CD4-positive, alpha-beta T cell treated with Interleukin-6 at 100 ng/mL for 8 hours (primary cell): ENCODE measurements at places on chromosomes 12 and 14.
A peak's percentile ranks its signal among the peaks of the same experiment; 100 is the strongest.

DNA sequence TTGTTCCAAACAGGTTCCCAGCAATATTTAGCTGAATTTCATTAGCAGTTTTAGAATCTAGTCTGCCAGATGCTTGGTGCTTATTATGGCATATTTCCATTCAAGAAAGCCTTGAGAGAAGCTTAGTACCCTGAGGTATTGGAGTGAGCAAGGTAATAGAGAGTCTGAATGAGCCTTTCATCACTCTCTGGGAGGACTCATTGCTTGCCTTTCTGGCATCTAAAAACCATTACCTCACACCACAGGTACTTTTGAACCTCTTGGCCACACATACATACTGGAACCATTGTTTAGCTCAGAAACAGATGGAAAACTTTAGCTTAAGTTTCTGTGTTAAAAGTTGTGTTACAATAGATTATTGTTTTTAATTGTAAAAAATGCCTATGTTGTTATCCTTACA is 27.4 kb upstream of the KCNH3 start:
- no peak for DNase-seq

GRCh38 chr12:116161588-116161987 is 115.9 kb downstream of the MED13L start:
- DNase-seq = no peak

GRCh38 chr12:26987634-26988424 is 26.4 kb downstream of the TM7SF3 start:
- no peak for DNase-seq

DNA sequence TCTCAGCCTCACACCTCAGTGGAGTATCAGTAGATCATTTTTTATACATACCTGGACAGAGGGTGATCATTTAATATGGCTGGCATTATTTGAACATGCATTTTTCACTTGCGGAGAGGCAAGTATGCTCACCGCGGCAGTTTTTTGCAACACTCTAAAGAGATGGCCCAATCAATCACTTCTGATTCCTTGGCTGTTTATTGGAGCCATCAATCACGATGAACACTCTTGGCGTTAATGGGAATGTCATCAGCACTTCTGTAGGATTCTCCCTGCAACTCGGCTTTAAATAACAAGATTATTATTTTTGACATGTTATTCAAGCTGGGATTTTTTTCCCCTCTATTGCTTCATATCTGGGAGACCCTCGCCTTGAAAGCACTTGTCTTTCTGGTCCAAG is 46.9 kb upstream of the SLC24A4 start:
- DNase-seq = no peak

- DNase-seq = no peak
Observed at GRCh38 chr12:53061404-53062010, 11.6 kb downstream of the TNS2 start.

GRCh38 chr14:93536945-93537344 is 106.2 kb downstream of the UNC79 start:
- DNase-seq = no peak

GRCh38 chr12:117060246-117060928 is 38.8 kb downstream of the TESC start:
- no peak for DNase-seq

- DNase-seq = no peak
Observed at GRCh38 chr12:49667325-49668090, 39.7 kb downstream of the FMNL3 start.

DNA sequence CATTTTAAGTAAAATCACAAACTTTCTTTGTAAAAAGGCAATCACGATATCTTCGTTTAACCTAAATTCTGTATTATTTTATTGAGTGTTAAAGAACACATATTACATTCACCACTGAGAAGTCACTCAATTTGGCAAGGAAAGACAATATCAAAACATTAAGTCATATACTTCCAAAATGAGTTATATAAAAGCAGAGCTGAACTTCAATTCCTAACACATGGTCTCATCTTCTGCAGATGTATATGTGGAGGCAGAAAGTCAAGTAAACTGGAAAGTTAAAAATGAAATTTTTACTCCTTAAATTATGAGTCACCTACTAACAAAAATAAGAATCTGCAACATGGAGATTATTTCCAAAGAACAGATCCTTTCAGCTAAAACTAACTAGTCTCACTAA is 28.7 kb downstream of the BMAL2 start:
- no peak for DNase-seq

DNA sequence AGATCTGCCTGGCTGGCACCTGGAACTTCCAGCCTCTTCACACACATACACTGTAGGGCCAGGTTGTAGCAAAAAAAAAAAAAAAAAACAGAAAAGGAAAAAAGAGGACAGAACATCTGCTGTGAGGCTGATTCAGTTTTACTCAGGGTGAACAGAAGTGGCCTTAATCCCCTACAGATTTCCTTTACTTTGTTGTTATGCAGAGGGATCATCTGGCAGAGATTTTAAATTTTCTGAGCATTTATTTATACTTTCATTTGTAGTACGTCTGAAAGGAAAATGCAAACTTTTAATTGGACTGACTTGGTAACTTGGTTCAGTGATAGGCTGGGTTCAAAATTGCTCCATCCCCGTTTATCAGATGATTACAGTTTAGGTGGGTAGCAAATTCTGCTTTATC is 50.8 kb upstream of the PRICKLE1 start:
- DNase-seq = no peak

DNA sequence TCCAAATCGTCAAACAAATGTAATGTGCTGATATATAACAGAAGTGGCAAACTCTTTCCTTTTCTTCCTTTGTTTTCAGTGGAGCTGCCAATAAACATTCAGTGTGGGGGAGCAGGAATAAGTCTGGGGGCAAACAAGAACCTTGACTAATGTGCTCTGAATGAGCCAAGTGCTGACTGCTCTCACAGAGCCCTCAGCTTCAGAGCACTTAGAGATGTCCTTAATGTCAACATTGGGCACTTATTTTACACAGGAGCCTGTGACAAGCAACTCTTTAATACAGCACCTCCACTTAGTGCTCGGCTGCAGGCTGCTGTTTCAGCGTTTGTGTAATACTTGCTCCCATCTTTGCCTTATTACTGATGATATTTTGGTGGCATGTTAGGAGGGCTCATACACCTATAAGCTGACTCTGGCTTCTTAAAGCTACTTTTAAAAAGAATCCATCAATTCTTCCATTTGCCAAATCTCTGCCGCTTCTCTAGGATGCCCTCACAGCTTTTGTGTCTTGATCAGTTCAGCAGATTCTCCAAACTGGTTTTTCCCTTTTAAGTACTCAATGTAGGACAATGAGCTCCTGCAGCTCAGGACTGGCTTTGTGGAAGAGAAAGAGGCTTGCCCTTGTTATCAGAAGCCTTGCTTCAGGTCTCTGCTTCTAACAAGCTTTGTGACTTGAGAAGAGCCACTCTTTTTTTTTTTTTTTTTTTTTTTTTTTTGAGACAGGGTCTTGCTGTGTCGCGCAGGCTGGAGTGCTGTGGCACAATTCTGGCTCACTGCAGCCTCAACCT is 206.6 kb downstream of the MON2 start:
- no peak for DNase-seq

DNA sequence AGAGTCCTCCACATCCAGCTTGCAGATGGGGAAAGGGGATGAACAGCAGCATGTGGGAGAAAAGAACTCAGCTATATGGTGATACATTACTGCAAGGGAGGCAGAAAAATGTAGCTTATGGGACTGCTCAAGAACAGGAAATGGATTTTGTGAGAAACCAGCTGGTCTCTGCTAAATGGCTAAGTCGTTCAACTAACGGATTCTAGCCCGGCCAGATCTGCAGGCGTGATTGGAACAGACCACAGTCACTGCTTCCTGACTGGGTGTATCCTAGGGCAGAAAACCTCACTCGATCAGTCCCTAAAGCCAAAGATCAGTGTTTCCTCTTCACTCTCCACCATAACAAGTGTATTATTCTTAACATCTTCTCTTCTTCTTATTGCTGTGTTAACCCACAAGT is 8.1 kb upstream of the PTGDR start:
- DNase-seq = no peak

DNA sequence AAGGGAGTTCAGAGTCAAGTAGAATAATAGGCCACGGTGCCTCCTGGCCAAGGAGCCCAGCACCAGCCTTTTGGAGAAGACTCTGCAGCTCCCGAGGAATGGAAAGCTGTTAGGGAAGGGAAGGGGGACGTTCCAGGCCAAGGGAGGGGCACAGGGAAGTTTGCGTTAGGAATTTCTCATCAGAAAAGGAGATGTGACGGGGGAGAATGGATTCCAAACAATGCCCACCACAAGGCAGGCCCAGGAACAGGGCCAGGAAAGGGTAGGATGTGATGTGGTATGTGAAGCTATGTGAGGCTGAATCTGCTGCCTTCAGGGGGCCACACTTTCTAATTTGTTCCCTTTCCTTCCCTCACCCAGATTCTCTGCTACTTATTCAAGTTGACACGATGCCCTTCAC is 46.0 kb downstream of the DGLUCY start:
- no peak for DNase-seq

DNA sequence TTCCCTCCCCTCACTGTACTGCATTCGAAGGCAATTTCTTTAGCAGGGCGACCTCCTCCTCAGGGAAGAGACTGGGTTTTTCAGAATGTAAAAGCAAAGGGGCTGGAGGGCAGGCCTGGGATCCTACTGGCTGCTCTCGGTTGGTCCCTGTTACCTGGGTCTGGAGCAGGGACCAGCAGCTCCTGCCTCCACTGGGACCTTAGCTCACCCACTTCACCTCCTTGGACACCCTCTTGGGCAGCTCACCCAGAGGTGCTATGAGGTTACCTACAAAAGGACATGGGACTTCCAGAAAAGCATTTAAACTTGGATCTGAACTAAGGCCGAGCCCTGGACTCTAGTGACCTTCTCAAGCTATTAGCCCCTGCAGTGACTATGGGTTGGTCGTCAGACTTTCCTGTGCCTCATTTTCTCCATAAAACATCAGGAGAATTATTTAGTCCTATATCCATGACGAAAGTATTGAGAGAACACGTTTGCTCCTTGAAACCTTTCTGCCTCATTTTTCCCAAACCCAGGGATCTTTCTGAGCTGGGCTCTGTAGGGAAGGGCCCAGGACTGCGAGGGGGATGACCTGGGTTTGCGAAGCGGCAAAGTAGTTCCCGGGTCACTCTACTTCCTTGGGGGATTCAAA is 65.0 kb downstream of the FBXL14 start:
- DNase-seq = no peak

DNA sequence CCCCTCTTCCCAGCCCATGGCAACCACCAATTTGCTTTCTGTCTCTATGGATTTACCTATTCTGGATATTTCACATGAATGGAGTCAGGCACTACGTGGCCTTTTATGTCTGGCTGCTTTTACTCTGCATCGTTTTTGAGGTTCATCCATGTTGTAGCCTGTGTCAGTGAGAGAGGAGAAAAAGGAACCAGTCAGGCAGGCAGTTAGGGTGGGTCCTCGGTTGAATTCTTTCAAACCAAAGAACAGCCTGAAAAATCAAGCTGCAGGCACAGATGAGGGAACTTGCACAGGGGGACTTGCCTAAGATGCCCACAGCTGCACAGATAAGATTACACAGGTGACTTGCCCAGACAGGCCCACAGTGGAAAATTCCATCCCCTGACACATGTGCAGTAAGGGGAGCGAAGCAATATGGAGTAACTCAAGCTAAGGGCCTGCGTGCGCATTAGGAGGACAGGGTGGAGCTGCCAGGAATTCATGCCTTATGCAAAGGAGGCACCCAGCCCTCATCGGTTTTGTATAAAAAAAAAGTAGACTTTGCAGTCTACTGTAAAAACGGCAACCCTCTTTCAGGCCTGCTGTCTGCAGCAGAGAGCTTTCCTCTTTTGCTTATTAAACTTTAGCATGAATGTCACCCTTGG is 152.4 kb upstream of the RFLNA start:
- DNase-seq = no peak

- DNase-seq = no peak
Observed at GRCh38 chr14:31902002-31902401, 175.1 kb upstream of the ARHGAP5 start.

DNA sequence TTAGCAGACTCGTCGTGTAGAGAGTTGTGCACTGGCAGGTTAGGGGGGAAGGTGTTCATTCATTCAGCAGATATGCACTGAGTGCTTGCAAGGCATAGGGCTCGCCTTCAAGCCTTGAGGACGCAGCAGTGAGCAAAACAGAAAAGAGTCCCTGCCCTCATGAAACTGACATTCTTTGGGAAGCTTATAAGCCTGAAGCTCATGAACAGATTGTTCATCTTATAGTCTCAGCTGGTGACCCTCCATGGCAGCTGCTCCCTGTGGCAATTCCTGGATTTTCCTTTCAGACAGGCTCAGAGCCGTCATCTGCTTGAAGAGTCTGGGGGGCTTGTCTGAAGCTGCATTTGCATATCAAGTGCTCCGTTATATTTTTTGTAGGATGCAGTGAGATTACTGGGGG is 148.4 kb downstream of the PRKCH start:
- DNase-seq = no peak

DNA sequence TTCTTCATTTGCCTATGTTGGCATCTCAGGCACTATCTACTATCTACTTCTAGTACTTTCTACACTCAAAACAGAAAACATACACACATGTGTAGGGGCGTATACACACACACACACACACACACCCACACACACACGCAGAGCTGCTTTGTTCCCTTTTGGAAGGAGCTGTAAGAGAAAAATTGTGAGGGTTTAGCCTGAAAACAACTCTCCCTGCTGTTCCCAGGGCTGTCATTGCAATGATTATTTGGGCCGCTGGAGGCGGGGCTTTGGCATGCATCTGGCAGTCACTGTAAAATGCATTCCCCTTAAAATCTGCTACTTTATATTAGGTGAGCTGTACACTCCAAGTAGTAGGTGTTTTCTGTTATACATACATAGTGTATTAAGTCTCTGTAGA is 29.1 kb upstream of the SLC38A2 start:
- no peak for DNase-seq

- DNase-seq = no peak
Observed at GRCh38 chr12:92070864-92071445, 74.7 kb downstream of the BTG1 start.

DNA sequence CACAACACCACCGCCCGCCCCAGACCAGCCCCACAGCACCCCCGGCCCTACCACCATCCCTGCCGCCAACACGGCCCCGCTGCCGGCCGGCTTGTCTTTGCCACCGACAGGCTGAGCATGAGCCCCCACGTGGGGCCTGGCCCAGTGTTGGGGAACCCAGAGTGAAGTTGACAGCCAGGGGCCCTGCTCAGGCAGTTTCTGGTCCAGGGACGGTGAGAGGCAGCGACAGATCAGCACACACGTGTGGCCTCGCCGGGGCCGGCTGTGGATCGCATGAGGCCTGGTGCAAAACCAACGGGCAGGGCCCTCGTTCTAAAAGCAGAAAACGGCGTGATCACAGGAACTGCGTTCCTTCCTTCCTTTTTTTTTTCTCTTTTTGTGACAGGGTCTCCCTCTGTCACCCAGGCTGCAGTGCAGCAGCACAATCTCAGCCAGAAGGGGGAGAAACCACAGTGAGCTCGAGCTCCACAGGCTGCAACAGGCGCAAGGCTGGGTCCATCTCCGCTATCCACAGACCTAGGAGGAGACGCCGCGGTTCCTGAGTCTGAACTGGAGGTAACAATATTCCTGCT is 50.5 kb upstream of the FBRSL1 start:
- peak; percentile 23 for DNase-seq

DNA sequence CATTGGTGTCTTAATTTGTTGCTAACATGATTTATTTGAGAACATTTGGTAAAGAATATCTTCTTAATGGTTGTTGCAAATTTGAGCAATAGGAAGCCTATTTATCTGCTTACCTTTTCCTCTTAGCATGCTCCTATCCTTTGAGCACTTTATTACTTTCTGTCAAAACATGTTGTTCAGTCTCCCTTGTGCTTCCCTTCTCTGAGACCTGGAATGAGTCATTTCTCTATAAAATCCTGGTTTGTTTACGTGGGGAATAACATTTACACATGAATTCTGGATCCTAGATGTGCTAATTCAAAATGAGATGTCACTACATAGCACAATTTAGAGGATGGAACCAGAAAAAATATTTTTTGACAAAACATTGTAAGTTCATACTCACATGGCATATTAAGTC is 844.0 kb upstream of the LRFN5 start:
- no peak for DNase-seq
